NCI-H526 (cell line): ENCODE measurements at places on chromosomes 12 and 14.

GRCh38 chr14:74296037-74296467 lies 6.7 kb downstream of the ABCD4 start:
- DNase-seq: no peak

GRCh38 chr12:110763583-110763982 lies 20.9 kb upstream of the PPP1CC start:
- no peak for DNase-seq

- no peak for DNase-seq
Measured at GRCh38 chr12:113470871-113471618, 626 bp downstream of the LHX5 start.

DNA sequence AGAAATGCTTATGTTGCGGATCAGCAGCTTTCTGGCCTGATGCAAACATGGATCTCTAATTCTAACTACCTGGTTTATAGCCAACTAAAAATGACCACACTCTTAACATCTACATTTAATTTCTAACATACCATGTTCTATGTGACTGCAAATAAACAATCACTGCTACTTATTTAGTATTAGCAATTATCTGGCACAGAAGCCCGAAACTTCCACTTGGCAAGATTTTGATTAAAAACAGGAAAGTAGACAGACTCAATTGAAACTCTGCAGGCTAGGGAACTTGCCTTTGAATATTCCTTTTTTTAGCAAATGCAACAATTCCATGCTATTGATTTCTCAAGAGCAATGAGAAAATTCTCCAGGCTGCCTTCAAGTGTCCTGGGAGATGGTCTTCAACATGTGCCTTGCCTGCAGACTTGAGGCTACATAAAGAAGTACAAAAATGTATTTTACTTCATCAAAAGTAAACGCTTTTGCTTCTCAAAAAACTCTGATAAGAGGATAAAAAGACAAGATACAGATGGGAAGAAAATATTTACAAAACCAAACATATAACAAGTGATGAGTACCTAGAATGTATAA lies 9.1 kb upstream of the TMCC3 start:
- no peak for DNase-seq
